ENCODE measurements at places on chromosomes 12 and 14.
A peak's percentile ranks its signal among the peaks of the same experiment; 100 is the strongest.

DNA sequence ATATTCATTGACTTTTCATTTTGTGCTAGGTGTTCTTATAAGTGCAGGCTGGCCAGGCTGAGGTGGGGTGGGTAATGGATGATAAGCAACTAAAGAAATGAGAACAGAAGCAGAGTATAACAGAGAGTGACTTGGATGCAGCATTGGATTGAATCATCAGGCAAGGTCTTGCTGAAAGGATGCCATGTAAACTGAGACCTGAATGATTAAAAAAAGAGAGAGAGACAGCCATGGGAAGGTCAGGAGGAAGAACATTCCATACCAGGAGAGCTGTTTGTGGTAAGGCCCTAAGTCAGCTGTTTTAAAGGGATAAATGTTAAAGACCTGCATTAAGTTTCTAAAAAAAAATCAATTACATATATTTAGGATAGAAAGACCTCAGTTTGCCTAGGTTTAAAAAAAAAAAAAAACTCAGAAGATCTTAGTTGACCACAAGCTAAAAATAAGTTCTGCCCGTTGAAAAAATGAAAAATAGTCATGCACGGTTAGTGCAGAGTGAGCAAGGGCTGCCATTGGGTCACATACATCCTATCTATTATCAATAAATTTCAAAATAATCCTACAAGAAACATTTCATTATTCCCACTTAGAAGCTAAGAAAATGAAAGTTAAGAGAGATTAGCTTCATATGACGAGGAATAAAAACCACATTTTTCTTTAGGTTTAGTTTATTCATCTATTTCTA, 37.2 kb downstream of the IFNG start:
- no peak for DNase-seq

DNA sequence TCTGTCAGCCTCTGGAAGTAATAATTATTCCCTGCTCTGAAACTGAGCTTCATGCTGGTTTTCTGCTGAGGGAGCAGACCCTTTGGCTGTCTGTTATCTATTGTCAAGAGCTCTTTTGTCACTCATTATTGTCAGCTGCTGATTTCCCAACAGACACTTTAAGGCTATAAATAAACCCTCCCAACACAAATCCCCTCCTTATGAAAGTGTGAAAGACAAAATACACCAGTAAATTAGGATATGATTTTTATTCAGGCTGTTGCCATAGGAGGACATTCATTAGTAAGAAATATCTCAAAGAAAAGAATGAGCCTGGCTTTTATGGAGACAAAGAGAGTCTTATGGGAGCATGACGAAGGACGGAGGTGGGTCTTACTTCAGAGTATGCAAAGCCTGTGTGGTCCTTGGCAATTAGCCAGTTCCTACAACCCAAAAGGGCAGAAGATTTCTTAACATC, 180.8 kb downstream of the CRADD start:
- no peak for DNase-seq

DNA sequence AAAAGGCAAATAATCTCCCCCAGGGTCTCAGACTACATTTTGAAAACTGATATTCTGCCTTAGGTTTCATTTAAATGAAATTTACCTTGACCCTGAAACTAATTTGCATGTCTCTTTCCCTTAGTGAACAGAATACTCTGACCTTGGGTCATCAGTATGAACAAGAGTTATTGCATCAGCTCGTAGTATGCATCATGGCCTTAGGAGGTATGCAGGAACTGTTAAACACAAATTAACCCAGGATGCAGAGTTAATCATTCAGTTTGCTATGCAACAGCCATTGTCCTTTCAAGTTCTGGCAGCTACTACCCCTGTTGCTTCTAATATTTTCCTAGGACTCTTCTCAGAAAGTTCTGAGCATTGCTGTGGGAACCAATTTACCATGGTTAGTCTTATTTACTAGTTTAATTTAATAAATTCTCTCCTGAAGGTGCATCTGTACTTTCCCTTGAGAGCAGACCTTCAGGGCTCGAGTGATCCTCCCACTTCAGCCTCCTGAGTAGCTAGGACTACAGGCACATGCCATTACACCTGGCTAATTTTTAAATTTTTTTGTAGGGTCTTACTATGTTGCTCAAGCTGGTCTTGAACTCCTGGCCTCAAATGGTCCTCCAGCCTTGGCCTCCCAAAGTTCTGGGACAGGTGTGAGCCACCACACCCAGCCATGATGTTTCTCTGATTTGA, 126.7 kb downstream of the TTC6 start:
- DNase-seq = no peak

DNA sequence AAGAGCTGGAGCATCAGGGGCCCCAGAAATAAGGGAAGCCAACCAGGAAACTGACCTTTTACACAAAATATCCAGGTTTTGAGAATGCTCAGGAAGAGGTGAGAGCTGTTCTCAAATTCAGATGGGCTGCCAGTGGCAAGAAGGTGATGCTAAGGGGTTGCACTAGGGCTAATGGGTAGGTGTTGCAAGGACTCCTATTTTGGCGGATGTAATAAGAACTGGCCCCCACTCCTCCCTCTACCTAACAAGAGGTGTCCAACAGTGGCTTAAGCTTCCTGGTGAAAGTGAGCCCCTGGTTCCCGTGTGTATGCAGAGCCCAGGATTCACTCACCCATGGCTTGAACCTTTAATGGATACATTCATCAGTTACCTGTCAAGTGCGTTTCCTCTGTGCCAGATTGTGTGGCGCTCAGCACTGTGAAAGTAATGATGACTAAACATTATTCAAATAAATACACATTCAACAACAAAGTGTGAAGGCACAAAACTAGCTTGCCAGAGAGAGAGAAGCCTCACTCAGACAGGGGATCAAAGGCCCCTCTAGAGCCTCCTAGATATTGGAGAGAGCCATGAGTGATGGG, 705 bp upstream of the CHGA start:
- DNase-seq = no peak

- no peak for DNase-seq
Observed at GRCh38 chr12:24820872-24821271, 128.0 kb downstream of the BCAT1 start.

GRCh38 chr12:34301251-34302130, 279.2 kb downstream of the ALG10 start:
- no peak for DNase-seq

GRCh38 chr12:24649634-24650033, 299.3 kb downstream of the BCAT1 start:
- no peak for DNase-seq

DNA sequence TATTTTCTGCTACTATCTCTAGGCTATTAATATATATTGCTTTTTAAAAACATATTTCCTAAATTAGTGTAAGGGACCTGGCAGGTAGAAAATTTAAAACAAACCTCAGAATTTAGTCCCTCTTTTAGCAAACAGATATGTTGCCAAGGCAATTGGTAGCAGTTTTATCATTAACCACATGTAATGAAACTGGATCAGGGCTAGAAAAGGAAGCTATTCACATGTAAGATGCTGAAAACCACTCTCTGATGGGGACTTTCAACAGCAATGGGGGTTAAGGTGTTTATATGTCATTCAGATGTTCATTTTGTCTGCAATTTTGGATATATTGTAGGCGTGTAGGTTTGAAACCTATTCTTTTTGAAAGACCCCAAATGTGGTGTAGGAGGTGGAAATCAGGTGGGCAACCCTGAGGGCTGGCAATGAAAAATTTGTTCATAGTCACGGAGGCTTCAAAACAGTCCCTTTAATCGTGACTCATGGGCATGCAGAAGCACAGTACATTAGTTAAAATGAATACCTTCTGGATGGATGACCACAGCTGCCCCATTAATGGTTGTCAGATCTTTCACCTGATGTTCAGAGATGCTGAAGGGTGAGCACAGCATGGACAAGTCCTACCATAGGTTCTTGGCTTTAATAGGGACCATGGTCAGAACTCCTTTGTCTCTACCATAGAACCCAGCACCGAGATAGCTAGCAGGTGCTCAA, 5.9 kb upstream of the PKP2 start:
- DNase-seq = no peak

- no peak for DNase-seq
Observed at GRCh38 chr12:70730675-70731180, 93.5 kb upstream of the PTPRB start.

- DNase-seq = peak; percentile 67
Observed at GRCh38 chr14:104876251-104876699, 11.2 kb downstream of the CEP170B start.

Data from activated CD8-positive, alpha-beta memory T cell treated with anti-CD3 and anti-CD28 coated beads for 24 hours (primary cell).